NCI-H1417 treated with DMSO at 0.1 percent for 48 hours (cell line): ENCODE measurements at places on chromosomes 16 and 17.

- DNase-seq = no peak
Observed at GRCh38 chr16:66203476-66203875, 163.0 kb upstream of the CDH5 start.

DNA sequence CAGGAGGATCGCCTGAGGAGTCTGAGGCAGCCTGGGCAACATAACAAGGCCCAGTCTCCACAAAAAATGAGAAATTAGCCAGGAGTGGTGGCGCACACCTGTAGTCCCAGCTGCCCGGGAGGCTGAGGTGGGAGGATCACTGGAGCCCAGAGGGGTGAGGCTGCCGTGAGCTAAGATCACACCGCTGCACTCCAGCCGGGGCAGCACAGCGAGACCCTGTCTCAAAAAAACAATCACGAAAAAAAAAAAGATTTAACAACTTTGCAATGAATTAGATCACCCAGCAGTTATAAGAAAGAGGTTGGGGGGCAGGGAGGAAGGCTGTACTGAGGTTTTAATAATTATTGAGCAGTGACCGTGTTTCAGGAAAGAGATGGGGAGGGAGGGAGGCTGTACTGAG, 49.4 kb downstream of the RPH3AL start:
- DNase-seq = no peak

DNA sequence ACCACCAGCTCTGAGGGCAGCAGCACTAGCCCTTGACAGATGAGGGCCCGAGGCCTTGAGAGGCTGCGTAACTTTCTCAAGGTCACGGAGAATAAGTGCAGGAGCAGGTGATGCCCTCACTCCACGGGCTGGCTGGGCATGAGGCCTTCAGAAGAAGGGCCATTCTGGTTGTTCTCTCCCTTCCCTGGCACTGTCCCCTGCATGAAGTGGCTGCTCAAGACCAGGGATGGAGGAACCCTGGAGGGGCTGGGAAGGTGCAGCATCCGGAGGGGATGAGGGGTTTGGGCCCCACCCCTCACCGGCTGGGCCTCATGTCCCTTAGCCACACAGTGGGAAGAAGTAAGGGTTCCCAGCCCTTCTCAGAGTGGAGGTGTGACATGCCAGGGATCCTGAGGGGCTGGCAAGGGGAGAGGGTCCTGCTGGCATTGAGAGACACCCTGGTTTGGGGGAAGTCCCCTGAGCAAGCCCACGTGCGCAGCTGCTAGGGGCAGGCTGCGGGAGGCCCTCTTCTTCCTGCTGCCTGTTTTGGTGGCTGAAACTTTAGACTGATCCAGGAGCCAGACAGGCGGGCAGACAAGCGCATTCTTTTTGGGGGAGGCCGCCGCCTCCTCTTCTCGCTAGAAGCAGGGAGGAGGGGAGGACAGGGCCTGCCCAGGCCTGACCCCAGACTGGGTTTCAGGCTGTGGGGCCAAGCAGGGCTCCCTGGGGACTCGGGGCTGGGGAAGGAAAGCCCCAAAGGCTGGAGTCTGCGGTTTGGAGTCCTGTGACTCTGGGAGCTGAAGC, 74.0 kb downstream of the N4BP1 start:
- no peak for DNase-seq

DNA sequence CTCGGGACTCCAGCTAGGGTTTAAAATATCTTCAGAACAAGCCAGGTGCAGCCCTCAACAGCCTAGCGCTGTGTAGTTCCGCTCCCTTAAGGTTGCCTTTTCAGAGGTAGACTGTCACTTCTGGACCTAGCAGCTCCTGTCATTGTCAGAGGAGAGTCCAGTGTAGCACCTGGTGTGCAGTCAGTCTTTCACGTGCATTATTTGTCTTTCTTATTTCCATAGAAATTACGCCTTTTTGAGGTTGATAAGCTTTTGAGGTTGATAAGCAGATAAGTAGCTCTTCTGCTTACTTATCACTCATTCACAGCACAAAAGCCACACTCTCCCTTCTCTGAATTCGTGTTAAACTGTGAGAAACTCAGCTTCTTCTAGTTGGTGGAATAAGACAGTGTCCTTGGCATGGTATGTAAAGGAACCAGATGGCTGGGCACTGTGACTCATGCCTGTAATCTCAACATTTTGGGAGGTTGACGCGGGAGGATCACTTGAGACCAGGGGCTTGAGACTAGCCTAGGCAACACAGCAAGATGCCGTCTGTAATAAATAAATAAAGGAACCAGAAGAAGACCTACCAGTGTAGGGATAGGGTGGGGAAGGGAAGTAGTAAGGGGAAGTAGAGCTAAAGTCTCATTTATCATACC, 10.2 kb downstream of the EEF2K start:
- no peak for DNase-seq

DNA sequence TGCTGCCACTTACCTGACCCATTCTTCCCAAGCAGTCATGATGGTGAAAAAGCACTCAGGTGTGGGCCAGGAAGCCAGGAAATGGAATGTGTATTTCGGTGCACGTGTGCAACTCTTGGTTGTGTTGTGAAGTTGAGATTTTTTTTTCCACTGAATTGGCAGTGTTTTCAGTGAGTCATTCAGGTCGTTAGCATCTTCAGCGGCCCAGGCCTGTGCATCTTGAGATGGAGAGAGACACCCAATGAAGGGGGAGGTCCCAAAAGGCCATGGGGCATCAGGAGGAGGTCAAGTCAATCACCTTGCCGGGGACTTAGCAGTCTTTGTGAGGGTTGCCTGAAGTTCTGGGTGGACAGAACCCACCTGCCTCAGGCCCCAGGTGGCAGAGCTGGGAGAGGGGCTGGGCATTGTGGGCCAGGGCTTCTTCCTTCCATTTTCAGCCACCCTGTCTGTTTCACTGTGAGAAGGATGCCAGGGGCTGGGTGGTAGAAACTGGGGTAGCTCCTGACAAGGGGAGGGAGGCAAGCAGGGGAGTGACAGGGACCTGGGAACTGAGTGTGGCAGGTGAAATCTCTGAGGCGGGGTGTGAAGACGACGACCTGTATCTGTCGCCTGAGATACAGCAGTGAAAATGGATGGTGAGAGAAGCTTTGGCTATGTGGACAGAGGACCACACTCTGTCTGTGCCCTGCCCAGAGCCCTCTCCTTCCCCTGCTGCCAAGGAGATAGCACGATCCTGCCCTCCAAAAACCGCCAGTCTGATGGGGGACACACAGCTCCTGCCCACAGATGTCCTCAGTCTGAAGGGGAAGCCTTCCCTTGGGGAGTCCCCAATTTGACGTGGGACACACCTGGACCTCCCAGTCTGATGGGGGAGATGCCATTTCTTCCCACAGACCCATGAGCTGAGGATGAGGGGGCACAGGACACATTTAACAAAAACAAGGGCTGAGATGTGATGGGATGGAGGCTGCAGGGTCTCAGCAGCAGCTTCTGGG, 11.9 kb downstream of the TBKBP1 start:
- no peak for DNase-seq

DNA sequence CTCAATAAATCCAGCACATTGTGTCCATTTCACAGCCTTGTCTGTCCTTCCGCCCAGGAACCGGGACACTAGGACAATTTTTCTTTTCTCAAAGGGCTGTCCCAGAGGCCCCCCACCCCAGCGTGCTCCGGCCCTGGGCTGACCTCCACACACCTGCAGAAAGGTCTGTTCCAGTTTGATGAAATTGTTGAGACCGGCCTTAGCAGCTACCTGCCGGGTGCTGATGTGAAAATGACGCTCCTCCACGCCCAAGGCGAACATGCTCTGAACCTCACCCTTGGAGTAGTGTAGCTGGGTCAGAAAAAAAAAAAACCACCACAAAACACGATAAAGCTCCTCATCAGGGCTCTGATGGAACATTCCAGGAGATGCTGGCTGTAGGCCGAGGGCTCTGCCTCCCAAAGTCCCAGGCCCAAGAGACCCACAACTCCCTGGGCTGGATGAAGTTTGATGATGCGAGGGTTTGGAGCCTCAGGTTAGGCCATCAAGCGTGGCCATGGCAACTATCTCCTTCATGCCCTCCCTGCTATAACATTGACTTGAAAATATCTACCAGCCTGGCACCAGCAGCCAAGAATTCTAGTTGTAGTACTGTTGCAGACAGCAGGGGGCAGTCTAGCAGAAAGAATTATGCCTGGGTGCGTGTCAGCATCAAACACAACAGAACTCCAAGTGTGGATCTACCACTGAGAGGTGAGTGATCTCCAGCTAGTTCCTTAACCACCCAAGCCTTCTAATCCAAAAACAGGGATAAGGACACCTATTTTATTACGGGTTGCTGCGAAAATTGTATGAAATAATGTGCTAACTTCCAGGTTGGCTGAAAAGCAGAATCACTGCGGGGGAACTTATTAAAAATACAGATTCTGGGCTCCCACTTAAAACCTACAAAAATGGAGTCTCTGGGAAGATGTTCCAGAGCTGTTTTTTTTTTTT, 62.1 kb downstream of the RMI2 start:
- DNase-seq = no peak

- no peak for DNase-seq
Observed at GRCh38 chr16:77385481-77385880, 49.4 kb downstream of the ADAMTS18 start.
